ENCODE measurements at places on chromosomes 2 and 18.
A peak's percentile ranks its signal among the peaks of the same experiment; 100 is the strongest.

- DNase-seq, result no peak
Measured at GRCh38 chr2:24403832-24404212, 43.5 kb upstream of the ITSN2 start.

- no peak for DNase-seq
Measured at GRCh38 chr2:67776276-67776675, 286.5 kb downstream of the C1D start.

DNA sequence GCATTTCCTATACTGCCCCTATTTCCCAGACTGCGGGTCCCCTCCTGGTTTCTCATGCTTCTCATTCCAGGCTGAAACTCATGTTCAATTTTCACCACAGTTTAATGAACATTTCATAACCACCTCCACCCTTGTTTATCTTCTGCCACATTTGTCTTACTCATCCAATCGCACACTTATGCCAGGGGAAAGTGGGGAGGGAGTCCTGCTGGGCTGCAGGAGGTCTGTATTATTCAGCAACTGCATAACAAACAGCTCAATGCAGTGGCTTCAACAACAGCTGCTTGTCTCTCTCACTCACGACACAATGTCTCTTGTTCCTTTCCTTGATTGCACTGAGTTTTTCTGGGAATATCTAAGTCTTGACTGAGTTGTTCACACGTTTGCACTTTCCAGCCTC, 106.0 kb downstream of the ZNF519 start:
- DNase-seq, result no peak

GRCh38 chr2:21486445-21486844, 362.7 kb downstream of the TDRD15 start:
- no peak for DNase-seq

- no peak for DNase-seq
Measured at GRCh38 chr18:3029215-3029952, 16.4 kb upstream of the LPIN2 start.

DNA sequence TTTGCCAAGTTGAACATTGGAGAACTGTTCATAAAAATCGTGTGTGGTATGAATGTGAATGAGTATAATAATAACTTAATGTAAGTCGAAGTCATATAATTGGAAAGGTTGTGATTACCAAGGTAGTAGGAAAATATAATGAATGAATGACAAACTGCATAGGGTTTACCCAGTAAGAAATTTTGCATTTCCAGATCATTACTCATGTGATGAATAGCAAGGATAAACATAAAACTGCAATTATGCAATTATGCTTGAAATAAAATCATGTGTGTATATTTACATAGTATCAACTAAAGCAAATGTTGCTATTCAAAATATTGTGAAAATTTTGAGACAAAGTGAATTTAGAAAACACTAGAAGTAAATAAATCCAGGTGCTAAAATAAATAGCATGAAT, 1108.7 kb upstream of the TMEFF2 start:
- DNase-seq, result no peak

- DNase-seq, result no peak
Measured at GRCh38 chr2:46485002-46485401, 5.6 kb downstream of the TMEM247 start.

DNA sequence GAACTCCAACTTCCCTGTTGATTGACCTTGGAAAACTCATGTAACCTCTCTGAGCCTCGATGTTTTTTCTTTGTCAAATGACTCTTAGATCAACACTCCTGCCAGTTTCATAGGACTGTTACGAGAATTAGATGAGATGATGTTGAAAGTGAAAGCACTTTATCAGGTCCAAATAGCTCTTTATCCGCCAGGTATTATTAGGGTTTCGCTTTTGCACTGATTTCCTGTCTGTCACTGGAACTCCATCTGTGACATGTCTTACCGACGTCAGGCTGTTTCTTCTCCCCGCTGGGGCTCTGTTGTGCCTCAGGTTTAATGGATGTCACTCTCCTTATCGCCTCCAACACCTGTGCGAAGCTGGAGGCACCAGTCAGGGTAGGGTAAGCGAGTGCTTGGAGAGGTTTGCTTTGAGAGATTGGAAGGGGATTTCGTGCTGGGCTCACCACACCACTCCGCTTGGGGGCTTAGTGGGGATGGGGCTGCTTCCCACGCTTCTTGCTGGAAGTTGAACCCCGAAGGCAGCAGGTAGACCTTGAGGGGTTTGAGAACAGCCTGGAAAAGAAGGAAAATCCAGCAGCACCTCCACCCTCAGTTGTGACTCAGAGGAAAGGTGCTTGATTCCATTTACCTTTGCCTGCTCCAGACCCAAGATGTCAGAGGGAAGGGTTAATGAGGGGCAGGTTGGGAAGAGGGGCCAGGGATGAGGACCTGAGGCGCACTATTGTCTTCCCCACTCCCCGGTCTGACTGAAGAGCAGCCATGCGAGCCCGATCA, 4.3 kb downstream of the GAD1 start:
- no peak for DNase-seq

- DNase-seq, result no peak
Measured at GRCh38 chr2:27147935-27148334, 869 bp upstream of the TCF23 start.

GRCh38 chr18:58526425-58527284, 102.2 kb downstream of the ALPK2 start:
- no peak for DNase-seq

GRCh38 chr2:223915071-223915470, 30.1 kb downstream of the WDFY1 start:
- no peak for DNase-seq

GRCh38 chr2:224561234-224562005, 23.7 kb downstream of the CUL3 start:
- no peak for DNase-seq

DNA sequence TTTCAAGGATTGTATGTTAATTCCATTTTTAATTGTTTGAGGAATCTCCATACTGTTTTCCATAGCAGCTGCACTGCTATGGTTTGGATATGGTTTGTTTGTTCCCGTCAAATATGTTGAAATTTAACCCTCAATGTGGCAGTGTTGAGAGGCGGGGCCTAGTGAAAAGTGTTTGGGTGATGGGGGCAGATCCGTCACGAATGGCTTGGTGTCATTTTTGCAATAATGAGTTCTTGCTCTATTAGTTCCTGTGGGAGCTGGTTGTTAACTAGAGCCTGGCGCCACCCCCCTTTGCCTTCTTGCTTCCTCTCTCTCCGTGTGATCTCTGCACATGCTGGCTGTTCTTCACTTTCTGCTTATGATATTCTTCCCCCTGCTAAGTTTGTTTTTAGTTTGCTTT, 71.4 kb upstream of the LDLRAD4 start:
- no peak for DNase-seq

DNA sequence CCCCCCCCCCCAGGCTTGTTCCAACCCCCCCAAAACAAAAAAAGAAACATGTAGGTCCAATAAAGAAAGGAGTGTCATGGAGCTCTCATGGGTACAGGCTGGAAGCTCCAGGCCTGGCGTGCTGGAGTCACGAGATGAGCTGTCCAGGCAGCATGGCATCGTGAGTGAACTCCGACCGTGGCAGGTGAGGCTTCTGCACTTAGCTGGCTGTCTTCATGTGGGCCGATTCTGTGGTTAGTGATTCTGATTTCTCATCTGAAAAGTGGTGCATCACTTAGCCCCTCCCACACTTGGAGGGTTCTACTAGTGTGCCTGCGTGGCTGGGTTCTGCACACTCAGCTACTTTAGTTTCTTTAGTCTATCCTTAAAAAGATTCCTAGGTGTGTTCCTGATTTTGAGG, 126.4 kb upstream of the MGAT5 start:
- peak; percentile 51 for DNase-seq

DNA sequence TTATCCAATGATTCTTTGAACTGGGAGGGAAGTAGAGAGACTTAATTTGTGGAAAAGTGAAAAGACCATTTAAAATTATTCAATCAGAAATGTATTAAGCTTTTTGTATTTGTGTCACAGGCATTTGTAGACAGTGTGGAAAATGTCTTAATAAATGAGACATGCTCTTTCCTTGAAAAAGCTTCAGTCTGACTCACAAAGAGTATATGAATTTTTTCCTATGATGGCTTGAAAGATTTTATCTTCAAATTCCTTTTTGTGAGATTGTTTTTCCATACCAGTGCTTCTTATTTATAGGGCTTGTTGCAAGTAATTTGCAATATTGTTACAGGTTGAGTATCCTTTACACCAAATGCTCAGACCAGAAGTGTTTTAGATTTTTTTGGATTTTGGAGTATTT, 39.5 kb downstream of the STON1 start:
- no peak for DNase-seq

DNA sequence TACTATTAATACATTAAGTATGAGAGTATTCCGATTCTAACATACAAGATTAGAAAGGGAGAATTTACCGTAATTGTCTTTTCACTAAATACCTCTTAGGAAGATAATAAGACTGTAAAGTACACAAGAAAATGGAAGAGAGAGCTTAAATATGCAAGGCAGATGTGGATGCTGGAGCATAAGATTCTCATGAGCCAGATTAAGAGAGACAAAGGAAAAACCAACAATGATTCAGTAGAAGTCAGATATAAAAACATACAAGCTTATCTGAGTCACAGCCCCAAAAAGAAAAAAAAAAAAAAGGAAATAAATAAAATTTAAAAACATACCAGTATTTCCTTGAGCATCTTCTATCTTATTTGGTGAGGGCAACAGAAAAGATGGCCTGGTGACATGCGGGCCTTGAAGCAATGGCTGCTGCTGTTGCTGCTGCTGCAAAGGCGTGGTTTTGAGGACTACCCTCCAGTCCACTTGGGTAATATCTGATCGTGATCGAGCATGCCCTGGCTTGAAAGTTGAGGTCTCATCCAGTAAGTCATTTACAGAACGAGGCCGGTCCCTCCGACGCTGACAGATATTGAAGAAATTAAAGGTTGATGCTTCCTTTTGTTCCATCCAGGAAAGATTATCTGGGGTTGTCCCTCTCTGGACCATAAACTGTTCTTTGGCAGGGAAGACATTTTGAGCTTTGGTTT, 24.5 kb downstream of the PLEKHM3 start:
- DNase-seq, result no peak

DNA sequence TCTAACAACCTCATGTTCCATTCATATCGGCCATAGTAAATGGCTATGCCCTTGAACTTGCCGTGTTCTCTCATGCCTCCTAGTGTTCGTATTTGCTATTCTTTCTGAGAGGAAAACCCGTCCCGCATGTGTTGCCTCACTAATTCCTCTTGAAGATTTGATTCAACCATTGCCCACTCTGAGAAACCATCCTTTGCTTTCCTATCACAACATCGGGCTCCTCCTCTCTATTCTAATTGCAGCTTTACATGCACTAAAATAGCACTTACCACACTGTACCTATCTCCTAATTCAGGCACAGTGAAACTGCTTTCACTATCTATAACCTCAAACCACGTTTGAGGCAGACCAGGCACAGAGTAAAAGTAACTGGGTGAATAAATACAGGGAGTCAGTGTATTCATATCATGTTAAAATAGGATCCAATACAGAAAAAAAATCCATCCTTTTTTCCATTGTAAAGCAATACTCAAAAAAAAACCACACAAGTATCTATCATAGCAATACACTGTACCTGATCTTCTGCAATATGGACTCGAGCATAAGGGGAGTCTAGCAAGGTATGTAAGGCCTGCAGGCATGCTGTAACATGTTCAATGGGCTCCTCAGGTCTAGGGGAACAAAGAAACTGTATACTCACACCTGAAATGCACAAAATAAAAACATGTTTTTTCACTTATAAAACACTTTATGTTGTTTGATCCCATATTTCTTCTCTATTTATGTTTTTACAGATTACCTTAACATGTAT, 39.0 kb upstream of the STRN start:
- no peak for DNase-seq

DNA sequence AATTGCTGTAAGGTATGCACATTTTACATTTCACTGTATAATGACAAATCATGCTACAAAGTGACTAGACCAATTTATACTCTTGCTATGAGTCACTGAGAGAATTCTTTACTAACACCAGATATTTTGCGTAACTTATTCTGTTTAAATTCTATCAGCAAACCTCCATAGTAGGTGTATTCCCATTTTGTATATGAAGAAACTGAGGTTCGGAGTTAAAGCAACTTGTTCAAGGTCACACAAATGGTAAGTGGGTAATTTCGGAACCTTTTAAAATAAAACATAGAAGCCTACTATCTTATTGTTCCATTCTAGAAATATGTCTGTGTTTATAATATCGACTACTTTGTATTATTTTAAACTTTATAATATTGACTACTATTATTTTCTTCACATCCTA, 15.9 kb upstream of the CPS1 start:
- no peak for DNase-seq

DNA sequence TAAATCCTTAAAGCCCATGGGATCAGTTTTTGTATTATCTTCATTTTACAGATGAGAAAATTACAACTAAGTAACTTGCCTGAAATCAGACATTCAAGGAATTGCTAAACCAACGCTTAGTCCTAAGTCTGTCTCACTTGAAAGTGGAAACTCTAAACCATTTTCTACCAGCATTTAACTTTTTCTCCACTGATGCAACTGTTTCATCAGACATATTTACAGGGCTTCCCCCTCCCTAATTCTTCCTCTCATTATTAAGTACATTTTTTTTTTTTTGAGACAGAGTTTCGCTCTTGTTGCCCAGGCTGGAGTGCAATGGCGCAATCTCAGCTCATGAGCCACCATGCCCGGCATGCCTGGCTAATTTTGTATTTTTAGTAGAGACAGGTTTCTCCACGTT, 88.6 kb downstream of the ACVR1C start:
- no peak for DNase-seq

GRCh38 chr2:106736221-106736620, 149.7 kb downstream of the ST6GAL2 start:
- DNase-seq, result no peak

DNA sequence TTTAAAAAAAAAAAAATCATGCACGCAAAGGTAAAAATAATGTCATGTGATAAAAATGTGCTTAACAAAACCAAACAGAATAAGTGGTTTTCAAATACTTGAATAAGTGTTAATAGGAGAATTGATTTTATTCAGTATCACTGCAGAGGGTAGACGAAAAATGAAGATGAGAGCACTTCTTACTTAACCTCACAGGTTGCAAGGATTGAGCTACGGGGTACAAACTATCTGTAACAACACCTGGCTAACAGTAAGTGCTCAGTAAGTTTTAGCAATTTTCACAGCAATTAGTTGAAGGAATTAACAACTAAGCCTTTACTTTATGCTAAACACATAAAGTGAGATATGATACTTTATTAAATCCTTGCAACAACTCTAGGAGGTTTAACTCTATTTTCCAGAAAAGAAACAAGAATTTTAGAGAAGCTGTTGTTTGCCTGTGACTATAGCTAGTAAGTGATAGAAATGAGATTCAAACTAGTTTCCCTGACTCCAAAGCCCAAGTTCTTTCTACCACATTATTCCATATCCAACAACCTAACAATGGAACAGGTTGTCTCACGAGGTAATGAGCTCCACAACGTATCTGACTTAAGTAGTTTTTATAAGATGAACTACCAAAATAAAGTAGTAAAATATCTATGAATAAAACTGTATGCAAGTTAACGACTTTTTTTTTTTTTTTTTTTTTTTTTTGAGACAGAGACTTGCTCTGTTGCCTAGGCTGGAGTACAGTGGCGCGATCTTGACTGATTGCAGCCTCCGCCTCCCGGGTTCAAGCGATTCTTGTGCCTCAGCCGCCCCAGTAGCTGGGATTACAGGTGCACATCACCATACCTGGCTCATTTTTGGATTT, 4.7 kb downstream of the PRKD3 start:
- no peak for DNase-seq

All from CD4-positive, alpha-beta T cell (primary cell).